ENCODE measurements at places on chromosomes 13 and 19. TPM values are rescaled to one million over a fixed set of nuclear protein-coding genes. Genes with fewer than 3 reads are reported as not detected.

Gene IGLON5
- total RNA-seq: not detected

Gene KIR2DL1
- not detected for total RNA-seq

Gene SIGLEC5
- not detected for total RNA-seq

Gene TUBGCP3
- total RNA-seq: 13.1 TPM

Gene FFAR1
- total RNA-seq: not detected

Gene MCEMP1
- total RNA-seq: not detected

Gene TEAD2
- 22.2 TPM for total RNA-seq

Gene MYADM
- total RNA-seq: 21.8 TPM

Measured in smooth muscle cell of the umbilical artery (primary cell).